GM12865 (cell line): ENCODE measurements at places on chromosomes 16 and 17.

GRCh38 chr17:7290685-7291084, 3.8 kb downstream of the YBX2 start:
- DNase-seq, result no peak

DNA sequence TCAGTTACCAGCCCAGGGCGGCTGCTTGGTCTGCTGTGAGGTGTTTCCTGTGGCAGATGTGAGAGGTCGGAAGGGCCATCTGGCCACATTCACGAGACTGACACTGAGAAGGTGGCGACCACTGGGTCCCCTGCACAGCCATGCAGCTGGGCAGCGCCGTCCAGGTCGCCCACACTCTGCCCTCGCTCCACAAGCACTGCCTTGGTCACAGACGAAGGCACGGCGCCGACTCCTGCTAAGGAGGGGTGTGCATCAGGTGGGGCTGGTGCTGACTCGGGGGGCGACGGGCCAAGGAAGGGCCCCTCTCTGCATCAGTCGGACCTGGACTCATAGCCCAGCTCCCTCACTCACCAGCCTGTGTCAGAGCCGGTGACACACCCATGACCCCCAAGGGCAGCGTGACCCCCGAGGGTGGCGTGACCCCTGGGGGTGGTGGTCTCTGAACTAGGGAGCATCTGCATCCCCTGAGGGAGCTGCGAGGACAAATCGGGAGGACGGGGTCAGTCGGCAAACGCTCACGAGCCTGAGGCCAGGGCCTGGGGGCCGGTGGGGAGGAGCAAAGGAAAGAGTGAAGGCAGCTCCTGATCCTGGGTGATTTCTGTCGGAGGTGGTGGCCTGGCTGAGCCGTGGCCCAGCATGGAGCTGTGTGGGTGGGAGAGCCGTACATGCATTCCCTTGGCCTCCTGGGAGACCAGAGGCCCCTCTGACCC, 30.4 kb downstream of the NME3 start:
- DNase-seq, result no peak

DNA sequence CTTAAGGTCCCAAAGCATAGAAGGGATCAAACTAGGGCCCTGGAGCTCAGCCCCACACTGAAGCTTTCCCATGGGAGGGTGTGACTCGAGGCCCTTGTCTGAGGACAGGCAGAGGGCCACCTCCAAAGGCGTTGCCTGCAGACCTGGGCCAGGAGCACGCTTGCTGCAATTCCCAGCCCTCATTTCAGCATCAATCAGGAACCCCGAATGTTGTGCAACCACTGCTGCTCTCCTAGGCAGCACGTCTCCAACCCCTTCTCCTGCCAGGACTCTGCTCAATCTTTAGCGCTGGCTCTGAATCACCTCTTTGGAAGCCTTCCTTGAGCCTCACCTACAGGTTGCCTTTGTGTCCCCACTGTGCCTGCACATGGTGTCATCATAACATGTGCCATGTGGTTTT, 14.0 kb upstream of the ATP2C2 start:
- DNase-seq, result no peak

DNA sequence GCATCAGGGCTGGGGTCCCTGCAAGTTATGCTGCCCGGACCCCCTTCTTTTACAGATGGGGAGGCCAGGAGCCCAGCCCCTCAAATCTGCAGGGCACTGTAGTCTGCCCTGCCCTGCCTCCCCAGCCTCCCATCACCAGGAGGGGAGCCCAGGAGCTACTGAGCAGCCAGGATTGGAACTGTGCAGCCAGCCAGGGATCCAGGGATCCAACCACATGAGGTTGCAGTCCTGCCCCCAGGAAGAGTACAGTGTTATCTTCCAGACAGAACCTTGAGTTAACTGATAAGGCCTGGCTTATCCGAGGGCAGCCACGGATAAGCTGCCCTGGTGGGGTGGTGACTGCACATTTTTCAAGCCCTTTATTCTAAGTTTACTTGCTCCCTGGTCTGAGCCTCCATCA, 11.4 kb upstream of the NDRG4 start:
- DNase-seq, result no peak

DNA sequence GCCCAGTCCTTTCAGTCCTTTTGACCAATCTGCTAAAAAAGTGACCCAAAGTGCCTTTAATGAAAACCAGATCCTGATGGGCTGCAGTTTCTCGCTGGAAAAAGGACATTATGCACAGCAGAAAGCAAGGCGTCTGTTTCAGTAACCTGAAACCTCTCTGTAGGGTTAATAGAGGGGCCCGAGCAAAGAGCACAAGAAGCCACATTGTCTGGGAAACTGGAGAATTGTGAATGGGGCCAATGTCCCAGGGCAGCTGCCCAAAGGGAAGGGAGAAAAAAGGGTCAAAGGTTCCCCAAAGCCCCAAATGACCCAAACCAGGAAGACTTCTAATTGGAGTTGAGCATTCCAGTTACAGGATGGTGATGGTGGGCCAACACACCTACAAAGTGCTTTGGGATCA, 3.0 kb downstream of the OTOA start:
- no peak for DNase-seq

- DNase-seq, result peak; percentile 61
Observed at GRCh38 chr17:12342609-12343435, 322.1 kb downstream of the MAP2K4 start.

DNA sequence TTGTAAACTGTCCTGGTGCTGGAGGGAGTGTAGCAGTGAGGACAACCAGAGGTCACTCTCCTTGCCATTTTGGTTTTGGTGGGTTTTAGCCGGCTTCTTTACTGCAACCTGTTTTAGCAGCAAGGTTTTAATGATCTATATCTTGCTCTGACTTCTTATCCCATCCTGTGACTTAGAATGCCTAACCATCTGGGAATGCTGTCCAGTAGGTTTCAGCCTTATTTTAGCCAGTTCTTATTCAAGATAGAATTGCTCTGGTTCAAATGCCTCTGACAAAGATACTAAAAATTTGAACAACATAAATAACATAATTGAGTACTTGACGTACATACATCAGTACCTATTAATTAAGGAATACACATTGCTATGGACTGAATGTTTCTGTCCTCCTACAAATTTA, 93.3 kb upstream of the TOM1L1 start:
- no peak for DNase-seq

DNA sequence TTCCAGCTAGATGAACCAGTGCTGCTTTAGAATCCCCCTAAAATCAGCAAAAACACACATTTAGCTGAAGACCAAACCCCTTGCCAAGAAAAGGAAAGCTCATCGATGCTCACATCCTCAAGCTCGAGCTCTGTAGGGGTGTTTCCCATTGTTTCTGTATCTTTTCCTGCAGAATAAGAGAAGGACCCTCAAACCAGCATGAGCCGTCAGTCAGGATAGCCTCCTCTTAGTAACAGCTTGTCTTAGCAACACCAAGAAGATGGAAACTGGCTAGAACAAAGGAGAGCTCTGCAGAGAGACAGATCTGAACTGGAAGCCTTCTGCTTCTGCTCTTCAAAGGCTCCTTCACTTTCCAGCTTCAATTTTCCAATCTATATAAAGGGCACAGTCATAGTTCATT, 32.0 kb downstream of the VAT1L start:
- no peak for DNase-seq

DNA sequence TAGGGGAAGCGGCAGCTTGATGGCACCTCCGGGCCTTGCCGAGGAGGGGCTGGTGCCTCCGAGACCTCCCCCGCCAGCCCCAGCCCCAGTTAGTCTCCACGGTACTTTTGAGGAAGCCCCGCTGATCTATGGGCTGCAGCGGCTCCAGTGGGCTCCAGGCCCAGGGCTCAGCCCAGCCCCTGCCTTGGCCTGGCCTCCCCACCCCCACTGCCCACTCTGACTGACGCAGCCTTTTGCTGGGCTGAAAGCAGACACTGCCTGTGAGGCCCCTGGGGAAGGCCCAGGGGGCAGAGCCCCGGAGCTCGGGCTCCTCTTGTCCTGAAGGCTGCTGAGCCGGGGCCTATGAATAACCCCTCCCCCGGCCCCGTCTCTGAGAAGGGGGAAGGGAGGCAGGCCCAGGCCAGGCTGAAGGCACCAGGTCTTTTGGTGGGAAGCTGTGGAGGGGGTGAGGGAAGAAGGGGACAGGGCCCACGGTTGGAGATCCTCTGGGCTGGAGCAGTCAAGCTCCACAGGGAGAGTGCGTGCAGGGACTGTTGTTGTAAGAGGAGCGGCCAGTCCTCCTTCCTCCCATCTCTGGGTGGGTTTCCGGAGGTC, 7.5 kb upstream of the SMTNL2 start:
- no peak for DNase-seq

DNA sequence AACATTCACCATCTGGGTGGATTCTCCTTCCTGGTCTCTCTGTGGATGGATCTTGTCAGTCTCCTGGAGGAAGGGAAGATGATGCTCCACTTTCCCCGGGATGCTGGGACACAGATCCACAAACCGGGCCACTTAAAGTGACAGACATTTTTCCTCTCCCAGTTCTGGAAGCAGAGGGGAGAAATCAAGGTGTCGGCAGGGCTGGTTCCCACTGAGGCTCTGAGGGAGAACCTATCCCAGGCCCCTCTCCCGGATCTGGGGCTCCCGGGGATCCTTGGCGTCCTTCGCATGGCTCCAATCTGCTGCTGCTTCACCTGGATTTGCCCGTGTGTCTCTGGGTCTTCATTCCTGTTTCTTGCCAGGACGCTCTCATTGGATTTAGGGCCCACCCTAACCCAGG, 263.1 kb upstream of the TNRC6C start:
- DNase-seq, result no peak

DNA sequence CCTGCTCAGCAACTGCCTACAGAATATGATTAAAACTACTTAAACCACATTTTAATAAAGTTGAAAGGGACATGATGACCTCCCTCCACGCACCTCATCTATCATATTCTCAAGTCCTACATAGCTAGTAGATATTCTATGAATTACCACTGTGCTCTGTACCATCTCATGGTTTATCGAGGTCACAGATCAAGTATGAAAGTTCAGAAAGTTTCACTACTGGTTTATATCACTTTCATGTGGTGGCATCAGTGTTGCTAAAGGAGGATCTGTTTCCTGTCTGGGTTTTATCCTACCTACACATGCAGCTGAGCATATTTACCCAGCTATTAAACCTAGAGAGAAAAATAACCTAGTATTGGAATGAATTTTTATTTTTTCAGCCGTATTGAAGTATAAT, 214.9 kb upstream of the MON1B start:
- peak; percentile 59 for DNase-seq

GRCh38 chr16:51657848-51658247, 506.8 kb upstream of the SALL1 start:
- DNase-seq, result no peak

DNA sequence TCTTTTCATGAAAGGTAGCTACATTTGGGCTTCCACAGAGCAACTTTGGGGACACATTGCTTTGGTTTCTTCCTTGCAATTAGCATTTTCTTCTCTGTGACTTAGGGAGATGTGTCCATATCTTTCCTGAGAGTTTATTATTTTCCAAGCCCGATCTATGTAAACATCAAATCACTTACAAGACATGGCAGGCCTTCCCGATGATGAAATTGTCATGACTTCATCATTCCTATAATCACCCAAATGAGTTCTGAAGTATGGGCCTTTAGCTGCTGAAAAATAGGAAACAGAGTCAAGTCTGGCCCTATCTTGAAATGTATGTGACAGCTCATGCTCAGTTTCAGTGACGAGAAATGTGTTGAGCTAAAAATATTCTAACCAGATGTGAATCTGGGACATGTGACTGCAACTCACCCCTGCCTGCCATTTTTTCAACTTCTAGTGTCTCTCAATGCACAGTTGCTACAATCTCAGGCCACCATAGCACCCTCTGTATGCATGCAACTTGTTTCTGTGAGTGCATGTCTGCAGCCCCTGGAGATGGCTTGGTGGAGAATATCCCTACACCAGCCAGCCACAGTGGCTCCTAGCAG, 199.6 kb upstream of the MAF start:
- DNase-seq, result no peak

- no peak for DNase-seq
Observed at GRCh38 chr16:89038221-89038721, 55.4 kb upstream of the ACSF3 start.

DNA sequence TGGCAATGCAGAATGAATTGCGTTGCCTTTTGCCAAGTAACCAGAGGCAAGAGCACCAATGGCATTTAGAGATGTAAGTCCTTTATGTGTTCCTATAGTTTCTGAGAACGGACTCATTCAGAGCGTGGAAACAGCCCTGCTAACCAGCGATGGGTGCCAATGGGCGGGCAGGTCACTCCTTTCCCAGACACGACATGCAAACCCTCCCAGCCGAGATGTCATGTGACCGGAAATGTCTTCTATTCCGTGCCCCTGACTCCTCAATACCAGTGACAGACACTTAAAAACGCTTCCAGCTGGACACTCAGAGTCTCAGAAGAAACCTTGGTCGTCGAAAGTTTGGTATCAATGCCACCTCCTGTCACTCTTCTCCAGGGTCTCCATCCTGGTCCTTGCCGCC, 3.2 kb downstream of the FBF1 start:
- DNase-seq, result no peak

GRCh38 chr17:10162096-10162495, 36.3 kb downstream of the GAS7 start:
- DNase-seq, result peak; percentile 58

DNA sequence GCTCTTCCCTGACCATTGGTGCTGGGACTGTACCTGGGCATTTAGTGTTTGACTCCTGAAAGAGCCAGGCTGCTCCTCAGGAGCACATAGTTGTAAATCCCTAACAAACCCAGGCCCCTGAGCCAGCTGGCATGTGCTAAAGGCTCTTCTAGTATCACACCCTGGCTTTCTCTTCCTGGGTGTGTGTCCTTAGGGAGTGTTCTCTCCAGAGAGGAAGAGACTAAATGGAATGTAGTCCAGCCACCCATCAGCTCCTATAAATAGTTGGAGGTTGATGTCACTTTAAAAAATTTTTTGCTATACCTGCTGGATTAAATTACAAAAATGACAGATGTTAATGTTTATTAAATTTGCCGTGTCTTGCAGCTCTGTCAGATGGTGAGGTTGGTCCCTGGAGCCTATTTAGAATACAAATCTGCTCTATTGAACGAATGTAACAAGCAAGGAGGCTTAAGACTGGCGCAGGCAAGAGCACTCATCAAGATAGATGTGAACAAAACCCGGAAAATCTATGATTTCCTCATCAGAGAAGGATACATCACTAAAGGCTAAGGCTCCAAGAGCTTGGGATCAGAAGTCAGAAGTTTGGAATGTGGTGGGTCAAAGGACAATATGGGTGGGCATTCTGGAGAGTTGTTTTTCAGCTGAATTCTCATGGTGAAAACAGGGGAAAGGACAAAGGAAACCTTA, 13.1 kb upstream of the DUSP14 start:
- DNase-seq, result no peak

GRCh38 chr16:86167061-86167460, 268.1 kb downstream of the IRF8 start:
- no peak for DNase-seq

DNA sequence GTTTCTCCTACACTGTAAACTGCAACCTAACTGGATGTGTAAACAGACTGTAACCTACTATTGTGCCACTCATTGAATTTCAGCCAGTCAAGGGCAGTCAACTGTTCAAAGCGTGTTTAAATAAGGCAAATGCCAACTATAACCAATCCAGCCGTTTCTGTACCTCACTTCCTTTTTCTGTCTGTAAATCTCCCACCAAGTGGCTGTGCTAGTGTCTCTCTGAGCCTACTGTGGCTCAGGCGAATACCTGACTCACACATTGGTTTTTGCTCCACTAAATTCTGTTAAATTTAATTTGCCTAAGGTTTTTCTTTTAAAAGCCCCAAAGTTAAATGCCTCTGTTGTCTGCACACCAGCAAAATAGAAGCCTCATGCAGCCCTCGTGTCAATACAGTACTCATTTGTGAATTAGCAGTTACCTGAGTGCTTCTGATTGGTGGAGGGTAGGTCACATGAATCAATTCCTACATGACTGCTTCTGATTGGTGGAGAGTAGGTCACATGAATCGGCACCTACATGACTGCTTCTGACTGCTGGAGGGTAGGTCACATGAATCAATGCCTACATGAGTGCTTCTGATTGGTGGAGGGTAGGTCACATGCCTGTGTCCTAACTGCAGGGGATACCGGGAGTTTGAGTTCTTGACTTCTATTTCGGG, 31.1 kb upstream of the CCR7 start:
- DNase-seq, result peak; percentile 54
